ENCODE measurements at places on chromosomes 13 and 19.

- no peak for DNase-seq
These were observed 4.6 kb upstream of the ZNF45 start for GRCh38 chr19:43939557-43940260.

DNA sequence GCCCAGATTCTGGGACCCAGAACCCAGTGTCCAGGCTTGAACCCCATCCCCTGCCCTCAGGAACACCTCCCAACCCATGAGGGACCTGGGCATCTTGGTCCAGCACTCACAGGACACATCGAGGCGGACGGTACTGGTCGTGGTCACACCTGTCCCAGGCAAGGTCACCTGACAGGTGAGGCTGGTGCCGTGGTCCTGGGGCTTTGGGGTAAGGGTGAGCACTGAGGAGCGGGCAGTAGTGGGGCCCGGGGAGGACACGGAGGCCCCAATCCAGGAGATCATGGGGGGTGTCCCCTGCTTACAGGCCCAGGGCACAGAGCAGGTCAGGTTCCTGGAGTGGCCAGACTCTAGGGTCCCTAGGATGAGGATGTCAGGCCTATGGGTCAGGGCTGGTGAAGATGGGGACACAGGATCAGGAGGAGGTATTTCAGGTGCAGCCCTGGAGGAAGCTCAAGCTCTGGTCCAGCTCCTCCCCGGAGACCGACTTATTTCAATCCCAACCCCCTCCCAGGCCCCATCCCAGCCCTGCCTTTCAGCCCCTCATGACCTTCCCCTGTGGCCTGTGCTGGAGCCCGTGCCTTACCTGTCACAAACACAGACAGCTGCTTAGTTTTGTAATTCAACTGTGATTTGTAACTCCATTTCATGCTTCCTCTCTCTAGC, 772 bp downstream of the SIGLEC8 start:
- no peak for DNase-seq

GRCh38 chr13:60755380-60756163, 358.6 kb downstream of the TDRD3 start:
- DNase-seq, result no peak

- no peak for DNase-seq
These were observed 36.1 kb downstream of the TNFSF13B start for GRCh38 chr13:108305655-108306054.

GRCh38 chr19:15114153-15114540, 6.9 kb downstream of the SYDE1 start:
- no peak for DNase-seq

GRCh38 chr13:55062662-55063061, 2034.0 kb downstream of the OLFM4 start:
- DNase-seq, result no peak

- DNase-seq, result no peak
These were observed 183.0 kb downstream of the RFC3 start for GRCh38 chr13:34000955-34001354.

DNA sequence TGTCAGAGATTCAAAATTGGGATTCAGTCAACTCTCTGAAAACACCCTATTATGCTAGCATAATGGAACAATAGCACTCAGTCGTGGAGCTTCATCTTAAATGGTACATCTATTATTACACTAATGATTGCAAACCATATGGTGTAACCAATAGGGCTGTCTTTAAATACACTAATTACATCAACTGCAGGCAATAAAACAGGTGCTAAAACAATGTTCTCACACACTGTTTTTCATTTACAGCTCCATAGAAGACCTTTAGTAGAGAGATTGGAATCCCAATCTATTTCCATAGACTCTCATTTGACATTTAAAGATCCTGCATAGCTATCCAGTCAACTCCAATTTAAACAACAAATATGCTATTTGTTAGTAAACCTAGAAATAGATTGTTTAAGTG, 1917.4 kb downstream of the OLFM4 start:
- DNase-seq, result no peak

DNA sequence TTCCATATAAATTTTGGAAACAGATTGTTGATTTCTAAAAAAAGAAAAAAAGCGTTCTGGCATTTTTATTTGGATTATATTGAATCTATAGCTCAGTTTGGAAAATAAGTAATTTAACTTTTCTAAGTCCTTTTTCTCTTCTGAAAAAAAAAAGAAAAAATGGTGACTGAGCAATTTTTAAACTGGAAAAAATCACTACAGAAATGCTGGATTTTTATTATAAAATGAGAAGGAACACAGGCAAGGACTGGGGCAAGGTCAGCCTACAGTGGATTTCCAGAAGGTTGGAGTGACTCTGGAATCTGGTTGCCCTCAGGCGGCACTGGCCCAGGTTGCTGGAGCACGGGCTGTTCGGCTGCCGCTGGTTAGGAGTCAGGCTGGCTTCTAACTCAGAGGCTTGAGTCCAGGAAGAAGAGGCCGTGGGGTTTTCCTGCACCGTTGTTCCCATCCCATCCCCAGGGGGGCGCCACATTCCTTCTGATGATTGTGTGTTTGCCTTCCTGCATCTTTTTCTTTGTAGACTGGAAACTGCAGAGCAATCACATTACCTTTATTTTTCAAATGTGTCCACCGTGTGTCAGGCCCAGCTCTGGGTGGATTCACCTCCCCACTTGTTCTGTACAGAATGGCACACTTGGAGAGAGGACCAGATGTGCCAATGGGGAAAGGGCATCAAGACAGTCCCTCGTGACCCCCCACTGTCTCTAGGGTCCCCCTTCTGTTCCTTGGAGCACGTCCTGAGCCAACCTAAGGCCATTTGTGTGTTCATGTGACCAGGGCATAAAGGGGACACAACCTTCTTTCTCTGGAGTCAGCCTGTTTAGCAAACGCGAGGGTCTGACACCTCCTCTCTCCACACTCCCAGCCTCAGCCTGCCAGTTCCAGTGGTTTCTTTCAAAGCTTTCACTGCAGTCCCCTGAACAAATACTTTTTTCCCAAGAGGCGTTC, 44.5 kb upstream of the GTF3A start:
- DNase-seq, result no peak

GRCh38 chr13:106623799-106624460, 56.0 kb upstream of the ARGLU1 start:
- DNase-seq, result no peak

DNA sequence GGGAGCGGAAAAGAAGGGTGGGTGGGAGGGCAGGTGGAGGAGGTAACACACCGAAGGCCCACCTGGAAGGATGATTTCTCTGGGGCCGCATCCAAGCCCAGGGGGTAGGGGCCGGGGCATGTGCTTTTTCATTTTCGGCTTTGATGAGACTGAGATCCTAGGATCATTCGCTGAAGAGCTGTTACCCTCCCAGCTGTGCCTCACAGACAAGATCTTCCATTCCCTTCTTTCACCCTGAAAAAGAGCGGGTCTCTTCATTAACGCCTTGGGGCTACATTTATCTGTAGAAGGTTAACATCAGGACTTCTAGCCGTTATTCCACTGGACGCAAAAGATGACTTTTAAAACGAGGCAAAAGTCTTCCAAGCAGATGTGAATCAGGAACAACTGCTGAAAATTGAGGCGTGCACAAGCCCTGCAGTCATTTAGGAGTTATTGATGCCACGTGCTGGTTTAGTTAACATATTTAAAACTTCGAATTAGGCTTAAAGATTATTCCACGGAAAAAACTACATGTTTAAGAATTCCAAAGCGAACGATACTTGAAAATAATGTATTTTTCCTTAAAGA, 1.1 kb downstream of the LMO7 start:
- DNase-seq, result no peak

GRCh38 chr19:19095691-19096090, 31.9 kb downstream of the SLC25A42 start:
- DNase-seq, result no peak

- no peak for DNase-seq
These were observed 146.3 kb upstream of the ZNF536 start for GRCh38 chr19:30225676-30226463.

DNA sequence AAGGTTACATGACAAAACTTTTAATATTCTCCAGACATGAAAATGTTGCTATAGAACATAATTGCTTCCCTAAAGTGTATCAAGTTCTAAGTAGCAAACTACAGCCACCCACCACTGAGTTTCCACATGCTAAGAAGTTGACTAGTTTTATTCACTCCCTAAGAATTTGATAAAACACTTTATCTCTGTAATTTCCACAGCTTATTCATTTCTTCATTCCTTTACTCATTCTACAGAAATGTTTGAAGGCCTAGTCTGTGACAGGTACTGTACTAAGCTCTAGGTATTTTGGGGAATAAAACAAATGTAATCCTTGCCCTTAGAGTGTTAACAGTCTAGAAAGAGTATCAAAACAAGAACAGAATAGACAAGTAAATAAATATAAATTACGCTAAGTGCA, 101.8 kb upstream of the DIAPH3 start:
- no peak for DNase-seq

GRCh38 chr13:106376401-106377112, 158.9 kb downstream of the EFNB2 start:
- DNase-seq, result peak; percentile 41

DNA sequence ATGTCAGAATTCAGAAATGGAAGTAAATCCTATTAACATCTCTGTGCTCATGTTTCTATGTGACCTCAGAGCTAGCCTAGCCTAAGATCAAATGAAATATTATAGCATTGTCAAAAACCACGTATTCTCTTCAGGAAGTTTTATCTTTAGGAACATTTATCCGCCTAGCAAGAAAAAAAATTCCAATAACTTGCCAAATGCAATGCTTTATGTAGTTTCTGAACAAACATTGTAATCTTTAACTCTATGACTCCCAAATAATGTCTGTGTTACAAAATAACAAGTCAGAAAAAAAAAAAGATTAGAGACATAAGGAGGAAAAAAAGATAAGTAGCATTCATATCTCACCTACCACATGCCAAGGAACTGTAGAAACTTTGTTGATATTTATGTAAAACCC, 18.4 kb upstream of the IPO5 start:
- DNase-seq, result no peak
